ENCODE measurements at places on chromosomes 1 and 21.

- H3K36me3 ChIP-seq = peaks cover 12% of the 10 kb centered on the region
- no peaks in the 10 kb centered on the region for H3K27me3 ChIP-seq
- no peak for DNase-seq
- H3K4me3 ChIP-seq = no peak overlapping the region
- no peak overlapping the region for H3K27ac ChIP-seq
Measured at GRCh38 chr1:109996476-109996875, 11.9 kb downstream of the AHCYL1 start.

DNA sequence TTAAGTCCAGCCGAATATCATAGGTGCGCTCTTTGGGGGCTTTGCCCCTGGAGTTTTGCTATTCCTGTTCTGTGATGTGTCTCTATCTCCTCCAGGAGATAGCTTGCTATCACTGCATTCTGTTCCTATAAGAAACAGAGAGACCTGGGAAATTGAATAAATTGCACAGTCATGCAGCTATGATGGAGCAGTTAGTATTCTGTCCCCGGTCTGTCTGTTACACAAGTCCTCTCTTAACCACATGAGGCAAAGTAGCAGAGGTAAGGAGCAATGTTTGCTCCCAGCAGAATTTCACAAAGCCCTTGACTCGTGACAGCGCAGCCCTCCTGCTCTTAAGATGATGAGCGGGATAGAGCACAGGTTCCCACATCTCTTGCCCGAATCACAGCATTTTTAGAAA is 63.9 kb upstream of the GRHL3 start:
- no peak for DNase-seq
- H3K27me3 ChIP-seq = no peaks in the 10 kb centered on the region
- no peak overlapping the region for H3K27ac ChIP-seq
- H3K4me1 ChIP-seq = no peaks in the 10 kb centered on the region

DNA sequence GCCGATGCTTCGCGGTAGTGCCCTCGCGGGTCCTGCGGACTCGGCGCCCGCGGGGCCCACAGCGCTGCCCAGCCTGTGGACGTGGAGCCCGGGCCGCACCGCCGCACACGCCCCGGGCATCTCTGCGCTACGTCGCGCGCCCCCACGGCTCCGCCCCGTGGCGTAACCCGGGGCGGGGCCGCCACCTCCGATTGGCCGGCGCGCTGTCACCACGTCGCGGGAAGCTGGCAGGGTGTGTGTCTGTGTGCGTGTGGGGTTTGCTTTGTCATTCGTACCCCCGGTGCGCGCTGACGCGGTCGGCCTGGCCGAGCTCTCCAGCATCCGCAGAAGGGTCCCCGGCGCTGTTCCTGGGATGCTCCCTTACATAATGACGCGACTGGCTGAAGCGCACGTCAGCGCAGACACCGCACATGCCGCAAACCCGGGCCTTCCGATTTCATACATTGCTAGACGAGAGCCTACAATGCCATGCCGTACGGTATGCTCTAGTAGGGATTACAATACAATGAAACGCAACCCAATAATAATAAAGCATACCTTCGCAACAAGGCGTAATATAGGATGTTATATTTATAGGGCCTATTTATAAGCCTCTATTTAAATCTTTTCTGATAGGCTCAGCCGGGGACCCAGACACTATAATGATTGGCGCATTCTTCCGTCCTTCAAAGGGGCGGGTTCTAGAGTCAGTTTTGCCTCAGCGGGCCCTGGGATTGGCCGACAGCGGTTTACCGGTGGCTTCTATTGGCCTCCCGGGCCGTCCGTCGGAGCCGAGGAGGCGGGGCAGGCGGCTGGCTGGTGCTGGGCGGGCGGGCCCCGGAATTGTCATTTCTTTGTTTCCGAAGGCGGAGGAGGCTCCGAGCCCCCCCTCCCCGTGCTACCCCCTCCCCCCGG is at the start of gene MACO1:
Gene MACO1, plus strand, starts transcription at position 825 of the 894 bp plus-strand sequence. CDS start 202 bp downstream, outside the sequence.
- H3K27ac ChIP-seq = peak within 1 kb of the TSS; percentile 96
- H3K4me3 ChIP-seq = peak within 1 kb of the TSS; percentile 74
- peaks cover 18% of the 10 kb centered on the region for H3K4me1 ChIP-seq
- peak; percentile 97 for DNase-seq

GRCh38 chr1:202315576-202316168 is 26.1 kb downstream of the UBE2T start:
- peak; percentile 90 for DNase-seq
- H3K36me3 ChIP-seq = no peaks in the 10 kb centered on the region
- peaks cover 9% of the 10 kb centered on the region for H3K4me1 ChIP-seq
- H3K27ac ChIP-seq = no peak overlapping the region

- no peak overlapping the region for H3K4me3 ChIP-seq
- no peak overlapping the region for H3K27ac ChIP-seq
- peaks cover 8% of the 10 kb centered on the region for H3K4me1 ChIP-seq
- no peak for DNase-seq
Measured at GRCh38 chr1:108082738-108083562, 117.2 kb downstream of the SLC25A24 start.

- H3K27ac ChIP-seq = no peak overlapping the region
- H3K36me3 ChIP-seq = no peaks in the 10 kb centered on the region
Measured at GRCh38 chr1:216390956-216391355, 32.3 kb downstream of the USH2A start.

- peaks cover 94% of the 10 kb centered on the region for H3K36me3 ChIP-seq
- no peaks in the 10 kb centered on the region for H3K27me3 ChIP-seq
- H3K4me1 ChIP-seq = no peaks in the 10 kb centered on the region
- no peak for DNase-seq
- H3K27ac ChIP-seq = no peak overlapping the region
Measured at GRCh38 chr1:111709986-111710385, 29.2 kb downstream of the INKA2 start.

DNA sequence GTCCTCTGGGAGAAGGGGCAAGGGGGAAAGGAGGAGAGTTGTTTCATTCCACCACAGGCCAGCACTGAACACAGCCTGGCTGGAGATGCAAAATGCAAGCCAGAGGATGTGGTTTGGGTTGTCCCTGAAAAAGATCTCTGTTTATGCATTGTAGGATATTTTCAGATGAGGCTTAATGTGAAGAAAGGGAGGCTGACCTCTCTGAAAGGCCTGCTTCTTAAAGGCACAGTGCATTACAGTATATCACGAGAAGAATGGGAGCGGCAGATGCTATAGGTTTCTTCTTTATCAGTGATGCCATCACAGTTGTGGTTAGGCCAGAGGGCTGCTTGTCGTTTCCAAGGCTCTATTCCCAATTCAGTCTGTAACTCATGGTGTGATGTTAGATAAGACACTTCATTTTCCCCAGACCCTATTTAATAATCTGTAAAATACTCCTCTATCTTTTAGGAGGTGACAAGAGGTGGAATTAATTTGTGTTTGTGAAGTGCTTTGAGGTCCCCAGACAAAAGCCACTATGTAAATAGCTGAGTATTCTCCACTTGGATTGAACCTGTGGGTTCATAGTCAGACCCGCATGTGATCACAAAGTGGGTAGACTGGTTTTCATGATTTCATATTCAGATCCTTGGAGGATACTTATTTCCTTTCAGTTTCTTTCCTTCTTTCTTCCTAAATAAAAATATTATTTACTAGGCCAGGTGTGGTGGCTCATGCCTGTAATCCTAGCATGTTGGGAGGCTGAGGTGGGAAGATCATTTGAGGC is 76.5 kb upstream of the WDR26 start:
- H3K27me3 ChIP-seq = no peaks in the 10 kb centered on the region
- no peaks in the 10 kb centered on the region for H3K36me3 ChIP-seq
- DNase-seq = no peak

GRCh38 chr1:53896635-53897229 is 2.7 kb downstream of the DIO1 start:
- no peak for DNase-seq
- peaks cover 9% of the 10 kb centered on the region for H3K4me1 ChIP-seq
- no peaks in the 10 kb centered on the region for H3K36me3 ChIP-seq
- H3K27me3 ChIP-seq = no peaks in the 10 kb centered on the region

DNA sequence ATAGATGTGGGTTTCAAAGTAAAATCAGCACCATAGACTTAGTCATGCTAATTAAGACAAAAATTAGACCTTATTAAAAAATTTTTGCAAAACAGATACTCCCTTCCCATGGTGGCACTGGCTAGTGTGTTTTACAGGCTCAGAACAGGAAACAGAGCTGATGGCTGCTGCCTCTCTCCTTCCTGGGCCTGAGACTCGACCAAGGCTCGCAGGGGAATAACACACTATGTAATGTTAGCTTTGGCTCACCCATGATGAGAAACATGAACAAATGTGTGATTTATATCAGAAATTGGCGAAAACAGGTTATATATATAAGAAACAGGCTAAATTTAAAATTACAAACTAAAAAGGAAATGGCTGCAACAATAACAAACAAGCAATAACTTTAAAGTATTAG is 50.7 kb downstream of the ERG start:
- no peak overlapping the region for H3K27ac ChIP-seq
- peaks cover 17% of the 10 kb centered on the region for H3K36me3 ChIP-seq
- H3K4me1 ChIP-seq = peaks cover 37% of the 10 kb centered on the region
- H3K27me3 ChIP-seq = no peaks in the 10 kb centered on the region

GRCh38 chr21:40753756-40754155 is 93.2 kb downstream of the DSCAM start:
- DNase-seq = no peak
- H3K4me1 ChIP-seq = no peaks in the 10 kb centered on the region
- H3K27me3 ChIP-seq = no peaks in the 10 kb centered on the region
- no peak overlapping the region for H3K4me3 ChIP-seq
- no peaks in the 10 kb centered on the region for H3K36me3 ChIP-seq

GRCh38 chr1:35220976-35221375 is 28.0 kb upstream of the SFPQ start:
- no peaks in the 10 kb centered on the region for H3K27me3 ChIP-seq
- no peaks in the 10 kb centered on the region for H3K4me1 ChIP-seq
- H3K27ac ChIP-seq = no peak overlapping the region
- H3K4me3 ChIP-seq = no peak overlapping the region
- H3K36me3 ChIP-seq = no peaks in the 10 kb centered on the region

GRCh38 chr1:178772952-178773351 is 47.9 kb downstream of the RALGPS2 start:
- peaks cover 4% of the 10 kb centered on the region for H3K4me1 ChIP-seq
- peaks cover 19% of the 10 kb centered on the region for H3K36me3 ChIP-seq
- H3K27ac ChIP-seq = no peak overlapping the region
- H3K27me3 ChIP-seq = no peaks in the 10 kb centered on the region
- H3K4me3 ChIP-seq = no peak overlapping the region
- no peak for DNase-seq

DNA sequence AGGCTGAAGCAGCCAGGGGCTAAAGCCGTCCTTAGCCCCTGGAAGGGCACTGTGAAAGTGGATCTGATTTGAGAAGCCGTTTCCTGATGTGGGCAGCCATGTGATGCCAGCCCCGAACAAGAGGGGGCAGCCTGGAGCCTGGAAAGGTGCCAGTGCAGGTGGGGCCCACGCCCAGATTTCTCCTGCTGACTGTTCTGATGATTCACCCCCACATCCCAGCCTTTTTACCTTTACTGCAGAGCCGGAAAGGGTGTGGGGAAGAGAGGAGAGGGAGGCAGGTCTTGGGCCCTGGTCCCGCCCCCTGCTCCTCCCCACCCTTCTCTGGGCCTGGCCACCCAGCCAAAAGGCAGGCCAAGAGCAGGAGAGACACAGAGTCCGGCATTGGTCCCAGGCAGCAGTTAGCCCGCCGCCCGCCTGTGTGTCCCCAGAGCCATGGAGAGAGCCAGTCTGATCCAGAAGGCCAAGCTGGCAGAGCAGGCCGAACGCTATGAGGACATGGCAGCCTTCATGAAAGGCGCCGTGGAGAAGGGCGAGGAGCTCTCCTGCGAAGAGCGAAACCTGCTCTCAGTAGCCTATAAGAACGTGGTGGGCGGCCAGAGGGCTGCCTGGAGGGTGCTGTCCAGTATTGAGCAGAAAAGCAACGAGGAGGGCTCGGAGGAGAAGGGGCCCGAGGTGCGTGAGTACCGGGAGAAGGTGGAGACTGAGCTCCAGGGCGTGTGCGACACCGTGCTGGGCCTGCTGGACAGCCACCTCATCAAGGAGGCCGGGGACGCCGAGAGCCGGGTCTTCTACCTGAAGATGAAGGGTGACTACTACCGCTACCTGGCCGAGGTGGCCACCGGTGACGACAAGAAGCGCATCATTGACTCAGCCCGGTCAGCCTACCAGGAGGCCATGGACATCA is at the start of gene SFN:
Gene SFN, plus strand, starts transcription at position 369 of the 904 bp plus-strand sequence. Its CDS starts 64 bp downstream, at position 433.
- no peaks in the 10 kb centered on the region for H3K4me1 ChIP-seq
- peak within 1 kb of the TSS; percentile 62 for H3K4me3 ChIP-seq
- DNase-seq = peak; percentile 76

- H3K27me3 ChIP-seq = no peaks in the 10 kb centered on the region
- DNase-seq = no peak
- H3K4me1 ChIP-seq = no peaks in the 10 kb centered on the region
- H3K27ac ChIP-seq = peak overlapping the region; percentile 21
- H3K4me3 ChIP-seq = no peak overlapping the region
Measured at GRCh38 chr21:34561806-34562205, 49.8 kb upstream of the KCNE1 start.

- no peak overlapping the region for H3K4me3 ChIP-seq
- peaks cover 3% of the 10 kb centered on the region for H3K27me3 ChIP-seq
- no peak overlapping the region for H3K27ac ChIP-seq
- no peaks in the 10 kb centered on the region for H3K4me1 ChIP-seq
- H3K36me3 ChIP-seq = no peaks in the 10 kb centered on the region
- no peak for DNase-seq
Measured at GRCh38 chr1:228782662-228783417, 47.6 kb downstream of the RHOU start.

DNA sequence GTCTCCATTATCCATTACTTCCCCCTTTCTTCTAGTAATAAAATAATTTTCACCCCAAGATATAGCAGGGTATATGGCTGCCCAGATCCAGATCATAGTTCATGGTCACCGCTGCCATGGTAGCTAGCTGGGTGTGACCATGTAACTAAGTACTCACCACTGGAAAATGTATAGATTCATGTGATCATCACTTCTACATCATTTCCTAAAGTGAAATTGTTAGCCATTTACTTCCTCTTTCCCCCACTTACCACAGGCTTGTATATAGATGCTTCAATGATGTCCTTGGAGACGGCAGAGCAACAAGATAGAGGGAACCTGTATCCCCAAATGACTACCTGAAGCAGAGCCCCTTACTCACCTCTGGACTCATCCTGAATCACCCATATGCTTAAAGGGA is 22.7 kb upstream of the EYA3 start:
- DNase-seq = no peak
- H3K27me3 ChIP-seq = no peaks in the 10 kb centered on the region
- peaks cover 26% of the 10 kb centered on the region for H3K4me1 ChIP-seq
- H3K27ac ChIP-seq = peak overlapping the region; percentile 55
- H3K4me3 ChIP-seq = no peak overlapping the region
- no peaks in the 10 kb centered on the region for H3K36me3 ChIP-seq

- DNase-seq = no peak
- H3K4me3 ChIP-seq = no peak overlapping the region
- H3K4me1 ChIP-seq = no peaks in the 10 kb centered on the region
- H3K36me3 ChIP-seq = no peaks in the 10 kb centered on the region
- no peaks in the 10 kb centered on the region for H3K27me3 ChIP-seq
- no peak overlapping the region for H3K27ac ChIP-seq
Measured at GRCh38 chr1:234149217-234149616, 224.0 kb upstream of the COA6 start.

DNA sequence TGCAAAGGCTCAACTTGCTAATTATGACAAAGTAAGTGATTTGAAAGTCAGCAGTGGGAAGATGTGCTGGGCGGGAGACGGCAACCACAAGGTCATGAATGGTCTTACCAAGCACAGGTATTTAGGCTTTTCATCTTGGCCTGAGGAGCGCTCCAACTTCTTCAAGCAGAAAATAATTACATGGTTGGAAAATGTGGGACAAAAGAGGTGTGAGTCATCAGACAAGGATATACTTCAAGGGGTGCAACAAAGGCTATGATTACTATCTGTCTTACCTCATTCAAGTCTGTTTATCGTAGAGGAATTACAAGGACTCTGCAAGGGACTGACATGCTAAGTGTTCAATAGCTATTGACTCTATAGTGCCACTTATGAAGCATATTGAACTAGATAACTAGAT is 2005.7 kb downstream of the MRPL39 start:
- no peaks in the 10 kb centered on the region for H3K36me3 ChIP-seq
- no peak overlapping the region for H3K27ac ChIP-seq
- no peaks in the 10 kb centered on the region for H3K27me3 ChIP-seq
